Stimulated activated naive CD8-positive, alpha-beta T cell treated with anti-CD3 and anti-CD28 coated beads, Interleukin-15, Interleukin-2, amounts not matched to agents 100 U/mL and 50 U/mL, for 24 hours (primary cell): ENCODE measurements at places on chromosomes 16 and 17.

GRCh38 chr17:14197586-14197985, 39.1 kb downstream of the CDRT15 start:
- peak; percentile 73 for DNase-seq

DNA sequence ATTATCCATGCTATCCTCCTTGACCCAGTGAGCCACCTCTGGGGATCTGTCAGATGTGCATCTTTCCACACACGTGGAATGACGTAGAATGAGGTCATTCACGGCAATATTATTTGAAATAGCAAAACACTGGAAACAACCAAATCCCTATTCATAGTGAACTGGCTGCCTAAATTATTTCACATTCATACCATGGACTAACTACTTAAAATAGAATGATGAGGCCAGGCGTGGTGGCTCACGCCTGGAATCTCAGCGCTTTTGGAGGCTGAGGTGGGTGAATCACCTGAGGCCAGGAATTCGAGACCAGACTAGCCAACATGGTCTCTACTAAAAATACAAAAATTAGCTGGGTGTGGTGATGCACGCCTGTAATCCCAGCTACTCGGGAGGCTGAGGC, 75.5 kb downstream of the RAP1GAP2 start:
- no peak for DNase-seq

GRCh38 chr16:19138601-19139000, 24.8 kb downstream of the ITPRIPL2 start:
- no peak for DNase-seq

GRCh38 chr17:2701996-2702741, 9.4 kb downstream of the CLUH start:
- DNase-seq = no peak

GRCh38 chr17:8746501-8747236, 2.0 kb upstream of the CCDC42 start:
- DNase-seq = no peak

DNA sequence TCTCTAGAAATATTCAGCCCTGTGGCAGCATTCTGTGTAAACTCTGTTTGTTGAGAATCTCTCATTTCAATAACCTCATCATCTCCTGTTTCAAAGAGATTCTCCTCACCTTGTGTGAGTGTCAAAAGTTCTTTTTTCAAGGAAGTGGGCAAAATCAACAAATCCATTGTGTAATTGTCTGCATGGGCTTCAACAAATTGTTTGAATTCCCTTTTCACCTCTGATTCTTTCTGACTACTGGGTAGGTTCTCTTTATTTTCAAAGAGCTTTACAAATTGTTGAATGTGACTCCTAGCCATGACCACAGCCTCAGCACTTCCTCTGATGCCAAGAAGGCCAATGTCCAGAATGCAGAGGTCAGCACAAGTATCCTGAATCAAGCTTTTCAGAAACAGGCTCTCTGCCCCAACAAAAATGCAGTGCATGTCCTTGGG, 48.0 kb downstream of the N4BP1 start:
- no peak for DNase-seq

GRCh38 chr16:4060009-4060408, 56.2 kb downstream of the ADCY9 start:
- no peak for DNase-seq
